LNCaP clone FGC (cell line): ENCODE measurements at places on chromosomes 3 and 15.

DNA sequence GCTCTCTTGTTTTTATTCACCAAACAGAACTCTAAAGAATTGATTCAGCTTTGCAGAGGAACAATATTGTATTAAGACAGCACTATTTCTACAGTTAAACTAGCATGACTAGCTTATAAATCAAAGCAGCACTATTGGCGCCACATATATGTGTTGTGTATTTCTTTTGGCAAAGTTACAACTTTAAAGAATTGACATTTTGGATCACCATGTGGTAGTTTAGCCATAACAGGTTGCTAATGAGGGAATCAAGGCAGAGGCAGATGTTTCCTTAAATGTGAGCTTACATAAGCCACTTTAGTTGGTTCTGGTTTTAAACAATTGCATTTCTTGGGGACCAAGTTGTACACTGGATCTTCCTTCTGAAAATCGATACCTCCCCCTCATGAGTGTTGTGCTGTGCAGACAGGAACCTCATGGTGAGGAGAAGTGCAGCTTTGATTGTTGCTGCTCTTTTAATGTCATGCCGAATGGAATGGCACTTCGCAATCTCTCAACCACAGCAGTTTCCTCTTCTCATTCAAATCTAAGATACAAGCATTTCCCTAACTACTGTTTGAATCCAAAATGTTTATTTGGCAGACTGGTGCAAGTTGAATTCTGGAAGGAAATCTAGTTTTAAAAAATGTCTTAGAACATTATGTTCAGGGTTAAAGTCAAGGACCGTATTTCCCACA, 151.2 kb downstream of the MYRIP start:
- DNase-seq, result no peak

- DNase-seq, result no peak
Observed at GRCh38 chr3:134869153-134869726, 74.2 kb downstream of the EPHB1 start.

GRCh38 chr3:67015702-67016484, 17.8 kb downstream of the KBTBD8 start:
- no peak for DNase-seq

GRCh38 chr3:2635511-2635910, 474.7 kb downstream of the IL5RA start:
- DNase-seq, result no peak

DNA sequence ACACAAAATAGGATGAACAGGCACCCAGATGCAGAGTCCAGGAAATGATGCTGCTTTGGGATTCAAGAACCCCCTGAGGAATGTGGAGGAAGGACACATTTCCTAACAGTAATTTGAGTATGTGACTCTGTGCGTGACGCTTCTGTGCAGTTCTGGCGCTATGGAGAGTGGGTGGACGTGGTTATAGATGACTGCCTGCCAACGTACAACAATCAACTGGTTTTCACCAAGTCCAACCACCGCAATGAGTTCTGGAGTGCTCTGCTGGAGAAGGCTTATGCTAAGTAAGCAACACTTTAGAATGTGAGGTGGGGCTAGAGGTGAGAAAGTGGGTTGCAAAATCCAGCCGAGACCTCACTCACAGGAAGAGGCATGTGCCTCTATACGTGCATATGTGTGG, 28.3 kb downstream of the CAPN3 start:
- DNase-seq, result no peak

GRCh38 chr3:180417241-180417640, 184.7 kb upstream of the TTC14 start:
- no peak for DNase-seq

GRCh38 chr15:60535743-60536142, 56.8 kb upstream of the ICE2 start:
- no peak for DNase-seq

GRCh38 chr15:96732704-96733103, 402.2 kb downstream of the NR2F2 start:
- no peak for DNase-seq

GRCh38 chr15:55327387-55327786, 8.4 kb downstream of the PIGB start:
- DNase-seq, result no peak

DNA sequence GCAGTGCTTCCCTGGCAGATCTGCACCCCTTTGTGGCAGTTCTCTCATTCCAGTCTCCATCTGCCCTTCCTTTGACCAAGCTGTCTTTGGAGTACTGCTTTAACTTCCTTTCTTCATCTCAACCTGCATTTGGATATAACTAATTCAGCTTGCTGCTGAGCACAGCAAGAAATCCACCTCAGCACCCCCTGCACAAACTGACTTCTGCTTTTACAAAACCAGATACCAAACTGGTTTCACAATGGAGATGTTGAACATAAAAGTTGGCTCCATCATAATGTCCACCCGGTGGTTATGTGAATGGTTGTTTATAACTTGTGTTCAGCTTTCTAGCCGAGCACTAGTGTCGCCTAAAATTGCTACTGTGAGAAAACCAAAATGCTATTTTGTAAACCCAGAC, 341.1 kb upstream of the SEMA6D start:
- no peak for DNase-seq

DNA sequence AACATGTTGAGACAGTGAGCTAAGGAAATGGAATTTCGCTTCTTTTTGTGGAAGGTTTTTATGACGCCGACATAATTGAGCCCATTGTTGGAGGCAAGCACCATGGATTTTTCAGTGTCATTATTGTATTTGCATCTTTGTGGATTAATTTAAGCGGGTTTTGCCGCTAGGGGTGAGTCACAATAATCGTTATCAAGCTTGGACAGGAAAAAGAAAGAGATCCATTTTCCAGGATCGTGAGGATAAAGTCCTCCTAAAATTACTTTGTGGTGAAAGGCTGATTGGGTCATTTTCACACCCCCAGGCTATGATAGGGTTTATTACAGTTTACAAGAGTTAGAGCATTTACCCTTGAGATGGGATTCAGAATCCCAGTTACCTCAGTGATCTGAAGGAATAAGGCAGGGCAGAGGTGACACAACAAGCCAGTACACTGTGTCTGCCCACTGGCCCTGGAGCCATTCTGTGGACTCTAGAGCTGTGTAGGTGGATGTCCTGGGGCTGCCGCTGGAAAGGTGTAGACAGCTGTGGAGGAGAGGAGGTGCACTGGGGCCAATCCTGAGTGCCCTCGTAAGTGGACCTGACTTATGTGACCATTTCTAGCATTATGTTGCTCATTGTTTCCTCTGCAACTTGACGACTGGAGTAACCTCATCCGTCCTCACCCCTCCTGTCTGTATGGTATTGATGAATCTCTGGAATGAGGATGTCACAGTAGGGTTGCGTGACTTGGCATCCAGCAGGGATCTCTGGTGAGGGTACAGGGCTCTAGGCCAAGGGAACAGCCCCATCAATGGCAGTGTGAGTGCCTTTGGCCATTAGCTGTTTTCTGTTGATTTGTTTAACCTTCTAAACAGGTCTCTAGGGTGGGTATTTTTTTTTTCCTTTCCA, 370.1 kb downstream of the LRTM1 start:
- DNase-seq, result no peak

DNA sequence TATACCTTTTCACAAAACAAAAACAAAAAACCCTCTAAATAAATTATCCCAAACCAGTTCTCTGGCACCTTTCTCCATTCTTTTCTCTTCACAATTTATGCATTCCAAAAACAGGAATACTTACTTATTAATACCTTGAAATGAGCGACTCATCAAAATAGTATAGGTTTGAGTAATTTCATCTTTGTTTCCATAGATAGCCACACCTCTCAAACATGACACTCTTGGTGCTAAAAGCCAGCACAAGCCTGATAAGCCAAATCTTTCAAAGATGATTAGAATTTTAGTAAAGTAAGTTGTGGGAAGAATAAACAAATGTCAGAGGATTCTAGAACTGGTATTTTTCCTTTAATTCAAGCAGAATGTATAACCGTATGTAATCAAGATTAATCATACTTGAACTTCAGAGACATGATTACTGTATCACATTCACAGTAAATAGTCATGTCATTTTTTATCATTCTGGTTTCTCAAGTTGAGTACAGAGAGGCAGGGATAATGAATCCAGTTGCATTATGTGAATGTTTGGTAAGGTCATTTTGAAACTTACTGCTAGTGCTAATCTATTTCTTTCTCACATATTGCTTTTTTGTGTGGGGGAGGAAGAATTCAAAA, 12.1 kb upstream of the WDR5B start:
- DNase-seq, result no peak

DNA sequence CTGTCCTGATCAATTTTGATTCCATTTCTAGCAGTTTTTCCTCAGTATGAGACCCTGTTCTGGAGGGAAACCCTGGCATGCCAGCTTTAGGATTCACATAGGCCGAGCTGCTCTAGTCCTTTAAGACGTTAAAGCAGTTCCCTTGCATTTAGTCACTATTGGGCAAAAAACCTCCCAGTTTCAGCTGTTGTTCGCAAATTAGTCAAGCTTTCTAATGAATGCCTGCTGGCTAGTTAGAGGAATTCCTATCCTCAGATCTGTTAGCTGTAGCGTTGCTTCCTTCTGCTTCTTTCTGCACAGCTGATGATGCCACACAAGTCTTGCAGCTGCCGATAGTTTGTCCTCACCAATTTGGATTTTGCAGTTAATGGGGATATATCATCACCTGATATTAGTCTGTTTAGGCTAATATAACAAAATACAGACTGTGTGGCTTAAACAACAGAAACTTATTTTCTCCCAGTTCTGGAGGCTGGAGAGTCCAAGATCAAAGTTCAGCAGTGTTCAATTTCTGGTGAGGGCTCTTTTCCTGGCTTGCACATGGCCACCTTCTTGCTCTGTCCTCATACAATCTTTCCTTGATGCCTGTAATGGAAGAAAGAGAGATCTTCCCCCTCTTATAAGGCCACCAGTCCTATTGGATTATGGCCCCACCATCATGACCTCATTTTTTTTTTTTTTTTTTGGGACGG, 7.5 kb upstream of the UBL7 start:
- no peak for DNase-seq

- DNase-seq, result no peak
Observed at GRCh38 chr3:48082580-48083184, 66.5 kb upstream of the MAP4 start.

GRCh38 chr3:194824701-194825111, 139.0 kb downstream of the FAM43A start:
- DNase-seq, result no peak

- no peak for DNase-seq
Observed at GRCh38 chr3:57855281-57855680, 99.2 kb downstream of the SLMAP start.

DNA sequence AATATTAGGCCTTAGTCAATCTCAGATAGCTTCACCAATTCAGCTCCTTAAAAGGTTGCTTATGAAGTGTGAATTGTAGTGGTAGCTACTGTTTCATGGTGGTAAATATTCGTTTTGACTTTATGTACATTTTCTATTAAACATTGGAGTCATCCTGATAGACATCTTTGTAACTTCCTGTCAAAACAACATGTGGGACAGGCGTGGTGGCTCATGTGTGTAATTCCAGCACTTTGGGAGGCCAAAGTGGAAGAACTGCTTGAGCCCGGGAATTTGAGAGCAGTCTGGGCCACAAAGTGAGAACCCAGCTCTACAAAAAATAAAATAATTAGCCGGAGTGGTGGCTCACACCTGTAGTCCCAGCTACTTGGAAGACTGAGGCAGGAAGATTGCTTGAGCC, 2.0 kb upstream of the TRIM59 start:
- DNase-seq, result no peak

GRCh38 chr15:78131295-78132061, at the start of gene CIB2:
CIB2 (minus strand) TSS chr15:78131445; CDS start chr15:78131215, 230 bp downstream.
- no peak for DNase-seq

DNA sequence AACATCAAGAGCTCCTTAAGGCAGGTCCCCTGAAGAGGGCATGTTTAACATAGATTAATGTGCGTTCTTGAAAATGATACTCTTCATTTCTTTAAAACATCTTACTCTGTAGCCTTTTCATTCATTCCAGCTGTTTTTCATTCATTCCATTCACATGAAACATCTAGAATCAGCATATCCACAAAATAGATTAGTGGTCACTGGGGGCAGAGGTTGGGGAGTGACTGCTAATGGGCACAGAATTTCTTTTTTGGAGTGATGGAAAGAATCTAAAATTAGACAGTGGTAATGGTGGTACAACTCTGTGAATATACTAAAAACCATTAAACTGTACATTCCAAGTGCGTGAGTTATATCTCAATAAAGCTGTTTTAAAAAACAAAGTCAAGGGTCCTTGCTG, 15.4 kb upstream of the CXCR6 start:
- no peak for DNase-seq

GRCh38 chr3:51622868-51623267, 48.2 kb upstream of the TEX264 start:
- DNase-seq, result no peak

DNA sequence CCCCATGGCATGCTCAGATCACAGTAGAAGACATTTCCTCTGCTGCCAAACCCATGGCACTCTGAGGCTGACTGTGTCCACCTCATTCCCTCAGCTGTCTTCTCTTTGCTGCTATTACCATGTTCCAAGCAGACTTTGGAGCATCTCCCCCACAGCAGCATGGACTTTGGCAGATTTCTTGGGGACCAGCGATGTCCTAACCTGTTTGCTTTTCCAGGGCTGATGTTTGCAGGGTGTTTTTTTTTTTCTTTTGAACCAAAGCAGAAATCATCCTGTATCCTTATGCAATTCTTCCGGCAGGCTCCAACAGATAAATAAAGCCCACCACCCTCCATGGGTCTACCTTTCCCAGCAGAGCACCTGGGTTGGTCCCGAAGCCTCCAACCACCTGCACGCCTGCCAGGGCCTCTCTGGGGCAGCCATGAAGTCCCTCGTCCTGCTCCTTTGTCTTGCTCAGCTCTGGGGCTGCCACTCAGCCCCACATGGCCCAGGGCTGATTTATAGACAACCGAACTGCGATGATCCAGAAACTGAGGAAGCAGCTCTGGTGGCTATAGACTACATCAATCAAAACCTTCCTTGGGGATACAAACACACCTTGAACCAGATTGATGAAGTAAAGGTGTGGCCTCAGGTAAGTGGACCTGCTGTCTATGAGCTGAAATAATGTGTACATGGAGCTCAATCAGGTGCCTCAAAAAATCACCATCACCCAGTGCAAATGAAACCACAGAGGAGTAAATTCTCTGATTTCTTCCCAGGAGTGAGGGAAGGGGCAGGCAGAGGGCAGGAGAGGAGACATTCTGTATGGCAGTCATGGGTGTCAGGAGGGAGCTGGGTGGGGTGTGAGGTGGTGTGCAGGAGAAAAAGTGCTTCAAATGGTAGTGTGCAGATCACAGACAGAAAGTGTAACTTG, at the start of gene AHSG:
Gene AHSG (plus strand): TSS at position 340 of the 916 bp plus-strand sequence. CDS start 82 bp downstream, at position 422.
- DNase-seq, result no peak

- DNase-seq, result no peak
Observed at GRCh38 chr3:82165266-82165665, 403.8 kb upstream of the GBE1 start.
